Activated CD8-positive, alpha-beta memory T cell treated with anti-CD3 and anti-CD28 coated beads for 4 hours (primary cell): ENCODE measurements at places on chromosomes 12 and 14.

GRCh38 chr12:22257100-22257499 lies 77.4 kb downstream of the ST8SIA1 start:
- no peak for DNase-seq

GRCh38 chr14:20970647-20970982 lies 15.3 kb downstream of the RNASE2 start:
- no peak for DNase-seq

DNA sequence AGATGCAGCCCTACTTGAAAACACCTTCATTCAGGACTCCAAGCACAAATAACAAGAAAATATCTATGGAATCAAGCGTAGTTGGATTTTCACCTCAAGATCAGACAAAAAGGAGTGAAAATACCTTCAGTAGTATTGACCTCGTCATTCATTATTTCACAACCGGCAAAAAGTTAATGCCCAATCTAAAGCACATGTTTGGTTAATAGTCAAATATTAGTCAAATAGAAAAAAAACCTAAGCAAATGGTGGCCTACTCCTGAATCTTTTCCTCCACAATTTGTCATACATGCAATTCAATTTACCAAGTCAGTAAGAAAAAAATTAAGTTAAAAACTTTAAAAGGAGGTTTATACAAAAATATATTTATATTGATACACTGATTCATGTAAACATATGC lies 50.0 kb downstream of the SLC38A4 start:
- DNase-seq = no peak

DNA sequence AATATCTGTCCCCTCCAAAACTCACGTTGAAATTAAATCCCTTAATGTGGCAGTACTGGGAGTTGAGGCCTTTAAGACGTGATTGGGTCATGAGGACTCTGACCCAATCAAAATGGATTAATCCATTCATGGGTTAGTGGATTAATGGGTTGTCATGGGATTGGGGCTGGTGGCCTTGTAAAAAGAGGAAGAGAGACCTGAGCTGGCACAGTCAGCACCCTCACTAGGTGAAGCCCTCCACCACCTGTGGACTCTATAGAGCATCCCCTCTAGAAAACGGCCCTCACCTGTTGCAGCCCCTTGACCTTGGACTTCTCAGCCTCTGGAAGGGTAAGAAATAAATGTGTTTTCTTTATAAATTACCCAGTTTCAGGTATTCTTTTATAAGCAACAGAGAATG lies 53.0 kb downstream of the SPRING1 start:
- no peak for DNase-seq

GRCh38 chr14:89330236-89331002 lies 86.6 kb downstream of the FOXN3 start:
- no peak for DNase-seq

- no peak for DNase-seq
Observed at GRCh38 chr12:92012691-92013090, 133.0 kb downstream of the BTG1 start.
